ENCODE measurements at places on chromosomes 12 and 14.

DNA sequence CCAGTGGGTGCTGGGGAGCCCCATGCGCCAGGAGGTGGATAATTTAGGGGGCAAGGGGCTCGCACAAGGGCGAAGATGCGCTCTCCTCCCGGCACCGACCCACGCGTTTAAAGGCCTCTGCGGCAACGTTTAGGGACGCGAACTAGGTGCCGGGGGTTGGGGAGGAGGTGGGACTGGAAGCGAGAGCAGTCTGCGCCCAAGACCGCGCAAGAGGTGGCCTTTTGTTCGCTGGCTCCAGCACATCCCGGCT is 1.3 kb downstream of the SLC38A1 start:
- no peak for DNase-seq

DNA sequence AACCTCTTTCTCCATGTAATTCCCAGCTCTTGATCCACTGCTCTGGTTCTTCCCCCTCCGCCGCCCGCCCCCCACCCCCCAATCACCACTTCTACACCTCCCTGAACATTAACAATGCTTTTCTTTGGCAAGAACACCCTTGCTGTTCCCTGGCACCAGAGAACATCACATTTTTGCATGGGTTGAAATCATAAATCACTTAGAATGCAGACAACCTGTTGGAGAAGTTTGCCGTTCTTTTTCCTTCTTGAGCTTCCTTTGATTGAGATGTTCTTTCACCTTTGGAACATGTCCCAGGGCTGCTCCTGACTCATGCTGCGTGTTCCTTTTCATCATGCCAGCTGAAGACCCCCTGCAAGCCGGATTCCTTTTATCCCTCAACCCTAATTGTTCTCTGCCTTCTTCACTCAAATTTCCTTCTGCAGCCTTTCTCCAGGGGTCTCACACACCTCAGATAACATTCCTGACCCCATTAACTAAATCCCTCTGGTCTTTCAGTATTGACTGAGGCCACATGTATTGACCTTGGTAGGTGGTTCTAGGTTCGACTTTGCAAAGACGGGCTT is 294.1 kb upstream of the TMPO start:
- DNase-seq = no peak

DNA sequence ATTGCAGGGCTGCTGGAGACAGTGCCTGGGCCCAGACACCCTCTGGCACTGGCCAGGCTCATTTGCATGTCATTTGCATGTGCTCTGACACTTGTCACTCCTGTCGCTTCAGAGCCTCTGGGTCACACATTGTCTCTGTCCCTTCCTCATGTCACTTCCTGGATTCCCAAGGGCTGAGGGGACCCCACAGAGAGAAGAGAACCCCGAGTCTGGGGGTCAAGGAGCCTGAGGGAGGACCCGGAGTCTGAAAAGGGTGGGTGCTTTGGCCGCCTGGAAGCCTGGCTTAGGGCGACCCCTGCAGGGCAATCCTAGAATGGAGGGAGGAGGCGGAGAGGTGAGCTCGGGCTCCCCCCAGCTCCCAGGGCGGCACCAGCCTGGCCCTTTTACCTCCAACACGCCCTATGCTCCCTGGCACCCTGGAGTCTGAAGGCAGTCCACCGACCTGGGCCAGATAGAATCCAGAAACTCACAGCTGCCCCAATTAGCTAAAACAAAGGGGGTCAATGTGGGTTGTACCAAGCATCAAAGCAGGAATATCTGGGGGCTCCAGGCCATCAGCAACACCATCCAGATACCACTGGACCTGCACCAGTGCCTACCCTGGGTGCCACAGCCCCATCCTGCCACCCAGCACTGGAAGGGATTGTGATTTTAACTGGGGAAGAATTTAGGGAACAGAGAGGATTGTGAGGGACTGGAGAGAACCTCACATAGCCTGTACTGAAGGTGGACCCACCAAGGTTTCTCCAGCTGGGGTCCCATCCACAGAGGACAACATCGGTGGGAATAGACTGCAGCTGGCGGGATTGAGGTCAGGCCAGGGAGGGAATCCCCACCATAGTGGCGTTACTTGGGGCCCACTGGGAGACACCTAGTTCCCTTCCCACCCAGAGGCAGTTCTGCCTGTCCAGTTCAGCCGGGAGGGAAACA is 21.8 kb upstream of the KRT78 start:
- peak; percentile 59 for DNase-seq

- DNase-seq = no peak
Observed at GRCh38 chr12:47828008-47828975, 8.6 kb upstream of the HDAC7 start.

DNA sequence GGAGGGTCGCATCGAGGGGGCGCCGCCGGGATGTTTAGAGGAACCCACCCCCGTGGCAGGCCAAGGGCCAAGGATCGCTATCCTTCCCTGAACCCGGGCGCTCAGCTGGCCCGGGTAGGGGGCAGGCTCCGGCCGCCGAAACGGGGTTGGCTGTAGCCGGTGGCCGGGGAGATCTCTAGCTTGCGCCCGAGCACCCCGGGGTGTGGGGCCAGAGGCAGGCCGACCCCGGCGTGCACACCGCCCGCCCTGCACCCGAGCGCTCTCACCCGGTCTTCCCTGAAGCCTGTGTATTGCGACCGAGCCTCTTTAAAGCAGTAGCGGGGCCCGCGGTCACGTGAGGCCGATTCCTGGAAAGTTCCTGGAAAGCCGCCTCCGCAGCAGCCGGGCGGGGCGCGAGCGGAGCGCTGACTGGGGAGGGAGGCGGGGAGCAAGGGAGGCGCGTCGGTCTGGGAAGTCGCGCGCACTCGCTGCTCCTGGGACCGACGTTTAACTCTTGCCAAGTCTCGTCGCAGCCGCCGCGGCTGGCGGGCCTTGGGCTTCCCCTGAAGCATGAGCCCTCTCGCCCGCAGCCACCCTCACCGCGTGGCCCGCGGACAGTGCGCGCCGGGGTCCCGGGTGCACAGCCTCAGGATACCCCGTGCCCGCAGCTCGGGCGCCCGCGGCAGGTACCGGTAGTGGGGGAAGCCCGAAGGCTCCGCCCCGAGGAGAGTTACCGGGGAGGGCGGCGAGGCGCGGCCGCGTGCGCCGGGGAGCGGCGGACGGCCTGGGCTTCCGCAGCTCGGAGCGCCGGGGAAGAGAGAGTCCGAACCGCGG is 1.7 kb upstream of the SOCS2 start:
- peak; percentile 94 for DNase-seq

DNA sequence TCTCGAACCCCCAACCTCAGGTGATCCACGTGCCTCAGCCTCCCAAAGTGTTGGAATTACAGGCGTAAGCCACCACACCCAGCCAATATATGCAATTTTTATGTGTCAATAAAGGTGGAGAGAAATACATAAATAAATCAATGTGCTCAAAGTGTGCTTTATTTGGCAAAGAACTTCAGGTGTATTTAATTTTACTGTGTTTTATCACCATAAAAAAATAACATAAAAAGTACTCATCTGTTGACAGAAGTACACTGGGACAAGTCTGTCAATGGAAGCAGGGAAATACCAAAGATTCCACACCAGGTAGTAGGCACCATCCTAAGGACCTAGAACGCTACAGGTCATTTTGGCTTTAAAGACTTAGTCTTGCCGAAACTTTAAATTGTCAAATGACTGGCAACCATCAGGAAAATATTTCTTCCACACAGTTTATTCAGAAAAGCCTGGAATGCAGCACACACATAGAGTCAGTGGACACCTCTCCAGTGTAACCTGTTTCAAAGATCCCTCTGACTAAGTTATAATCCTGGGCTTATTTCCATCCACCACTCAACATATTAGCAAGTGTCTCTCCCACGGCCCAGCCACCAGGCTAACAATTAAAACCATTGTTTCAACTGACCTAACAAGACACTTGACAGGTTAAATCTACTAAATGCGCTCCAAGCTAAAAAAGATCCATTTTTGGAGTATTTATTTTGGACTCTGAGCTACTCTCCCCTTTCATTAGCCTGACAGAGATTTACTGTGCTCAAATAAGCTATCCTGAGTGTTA is 4.2 kb downstream of the ERO1A start:
- DNase-seq = no peak

DNA sequence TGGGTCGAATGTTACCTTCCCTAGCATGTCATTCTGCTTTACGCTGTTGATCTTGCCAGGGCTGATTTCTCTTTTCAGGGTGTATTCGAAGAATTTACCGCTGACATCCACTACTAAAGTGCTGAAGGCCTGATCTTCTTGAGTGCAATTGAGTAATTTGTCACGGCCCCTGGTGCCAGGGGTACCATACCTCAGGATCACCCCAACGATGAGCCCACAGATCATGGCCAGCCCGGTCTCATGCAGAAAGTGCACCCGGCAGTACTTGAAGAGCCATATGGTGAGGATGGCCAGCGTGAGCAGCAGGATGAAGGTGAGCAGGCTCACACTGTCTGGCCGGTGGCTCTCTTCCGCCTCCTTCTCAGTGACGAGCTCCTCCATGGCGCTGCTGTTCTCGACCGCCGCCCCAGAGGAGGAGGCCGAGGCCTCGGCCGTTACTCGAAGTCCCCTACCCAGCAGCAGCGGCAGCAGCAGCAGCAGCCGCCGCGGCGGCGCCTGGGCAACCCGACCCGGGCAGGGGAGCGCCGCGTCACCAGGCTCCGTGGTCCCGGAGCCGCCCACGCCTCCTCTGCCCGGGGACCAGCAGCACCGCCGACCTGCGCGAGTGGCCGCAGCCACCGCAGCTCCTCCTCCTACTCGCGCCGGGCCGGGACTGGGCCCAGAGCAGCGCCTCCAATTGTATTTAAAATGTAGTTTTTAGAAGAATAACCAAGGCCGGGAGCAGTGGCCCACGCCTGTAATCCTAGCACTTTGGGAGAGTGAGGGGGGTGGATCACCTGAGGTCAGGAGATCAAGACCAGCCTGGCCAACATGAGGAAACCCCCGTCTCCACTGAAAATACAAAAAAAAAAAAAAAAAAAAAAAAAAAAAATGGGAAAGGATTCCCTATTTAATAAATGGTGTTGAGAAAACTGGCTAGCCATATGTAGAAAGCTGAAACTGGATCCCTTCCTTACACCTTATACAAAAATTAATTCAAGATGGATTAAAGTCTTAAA is 58.5 kb upstream of the TMPO start:
- DNase-seq = peak; percentile 43

GRCh38 chr14:42173206-42173605 is 566.5 kb downstream of the LRFN5 start:
- no peak for DNase-seq

- DNase-seq = peak; percentile 18
Observed at GRCh38 chr12:1496162-1496900, 98.0 kb downstream of the FBXL14 start.

DNA sequence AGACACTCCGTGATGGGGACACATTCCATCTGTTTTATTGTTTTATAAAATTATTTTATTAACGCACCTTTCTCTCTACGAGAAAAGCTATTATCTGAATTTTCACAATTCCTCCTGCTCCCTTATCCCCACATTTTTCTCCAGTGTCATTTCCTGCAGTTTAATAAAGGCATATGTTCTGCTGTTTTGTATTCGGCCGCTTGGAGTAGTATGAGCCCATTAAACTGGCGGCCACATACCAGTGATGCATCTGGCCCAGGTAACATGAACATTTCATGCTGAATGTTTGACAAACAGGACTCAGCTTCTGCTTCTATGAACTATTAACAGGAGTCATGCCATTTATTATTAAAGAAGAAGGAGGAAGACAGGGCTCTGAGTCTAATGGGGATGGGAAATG is 511.0 kb downstream of the TMEM121 start:
- DNase-seq = no peak

DNA sequence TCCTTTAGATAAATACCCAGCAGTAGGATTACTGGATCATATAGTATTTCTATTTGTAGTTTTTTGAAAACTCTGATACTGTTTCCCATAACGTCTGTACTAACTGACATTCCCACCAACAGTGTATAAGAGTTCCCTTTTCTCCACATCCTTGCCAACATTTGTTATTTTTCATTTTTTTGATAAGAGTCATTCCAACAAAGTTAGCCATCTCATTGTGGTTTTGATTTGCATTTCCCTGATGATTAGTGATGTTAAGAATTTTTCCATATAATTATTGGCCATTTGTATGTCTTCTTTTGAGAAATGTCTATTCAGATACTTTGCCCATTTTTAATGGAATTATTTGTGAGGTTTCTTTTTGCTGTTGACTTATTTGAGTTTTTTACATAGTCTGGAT is 486.0 kb downstream of the FLRT2 start:
- DNase-seq = peak; percentile 64

GRCh38 chr14:23438101-23438971 is 2.9 kb upstream of the MYH7 start:
- DNase-seq = no peak

DNA sequence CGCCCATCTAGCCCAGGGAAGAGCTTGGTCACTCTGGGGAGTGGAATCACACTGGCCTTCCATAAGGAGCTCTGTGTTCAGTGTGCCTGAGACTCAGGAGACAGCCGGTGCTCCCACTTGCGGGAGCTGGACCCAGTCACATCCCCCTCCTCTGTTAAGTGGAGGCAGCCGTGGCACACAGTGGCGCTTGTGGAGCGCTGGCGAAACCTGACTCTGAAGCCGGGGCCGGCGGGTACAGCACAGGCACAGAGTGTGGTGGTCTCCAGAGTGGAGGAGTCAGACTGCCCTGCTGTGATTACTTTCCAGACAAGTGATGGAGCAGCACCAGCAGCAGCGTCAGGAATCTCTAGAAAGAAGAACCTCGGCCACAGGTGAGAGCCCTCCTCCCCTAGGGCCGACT is 33.0 kb downstream of the DEGS2 start:
- no peak for DNase-seq

DNA sequence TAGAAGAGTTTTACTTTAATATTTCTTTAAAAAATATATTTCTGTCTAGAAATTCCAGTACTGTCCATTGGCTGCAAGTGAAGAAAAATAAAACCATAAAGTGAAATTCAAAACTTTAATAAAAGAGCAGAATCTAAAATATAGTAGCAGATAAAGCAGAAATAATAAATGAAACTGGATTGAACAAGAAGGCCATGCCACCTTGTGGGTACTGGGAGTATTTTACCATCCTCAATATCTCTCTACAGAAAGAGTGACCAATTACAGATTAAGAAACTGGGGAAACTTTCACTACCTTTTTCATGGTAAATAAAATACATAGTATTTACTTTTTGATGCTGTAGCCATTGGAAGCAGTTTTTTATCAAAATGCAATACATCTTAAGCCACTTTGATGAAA is 220.5 kb downstream of the BCAT1 start:
- DNase-seq = peak; percentile 78

GRCh38 chr14:50335389-50335788 is 23.3 kb downstream of the DMAC2L start:
- peak; percentile 89 for DNase-seq

GRCh38 chr12:122437656-122438121 is 15.2 kb upstream of the CLIP1 start:
- peak; percentile 22 for DNase-seq

DNA sequence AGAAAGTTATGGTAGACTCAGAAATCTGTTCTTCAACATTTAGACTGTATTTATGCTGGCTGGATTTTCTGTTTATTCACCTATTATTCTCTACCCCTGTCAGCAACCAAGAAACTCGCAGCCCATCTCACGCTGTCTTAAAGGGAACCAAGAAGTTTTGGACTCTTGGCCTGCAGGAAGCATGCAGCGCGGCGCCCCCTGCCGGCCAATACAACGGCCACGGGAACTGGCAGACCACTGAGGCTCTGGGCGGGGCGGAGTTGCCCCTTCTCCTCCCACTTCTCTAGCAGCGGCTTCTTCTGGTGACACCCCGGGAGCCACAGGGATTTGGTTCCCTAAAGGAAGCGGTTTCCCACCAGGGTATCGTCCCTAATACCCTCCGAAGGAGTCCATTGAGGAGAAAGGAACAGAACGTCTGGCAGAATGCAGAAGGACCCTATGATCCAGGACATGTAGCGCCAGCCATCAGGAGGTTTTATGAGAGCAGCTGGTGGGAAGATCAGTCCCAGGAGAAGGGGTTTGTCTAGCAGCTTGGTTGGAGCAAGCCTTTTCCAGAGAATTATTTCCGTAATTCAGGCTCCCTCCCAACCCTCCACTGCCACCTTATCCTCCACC is 21.0 kb upstream of the RNASE2 start:
- DNase-seq = peak; percentile 15

- peak; percentile 94 for DNase-seq
Observed at GRCh38 chr14:68794851-68795596, 2.2 kb upstream of the ZFP36L1 start.
